HS-27A (cell line): ENCODE measurements at places on chromosomes 1 and 21.

GRCh38 chr1:234691567-234691966 lies 81.6 kb upstream of the IRF2BP2 start:
- DNase-seq = no peak

GRCh38 chr1:183484254-183484653 lies 12.0 kb downstream of the SMG7 start:
- DNase-seq = no peak

- DNase-seq = no peak
Measured at GRCh38 chr1:30735124-30735523, 11.7 kb upstream of the MATN1 start.

DNA sequence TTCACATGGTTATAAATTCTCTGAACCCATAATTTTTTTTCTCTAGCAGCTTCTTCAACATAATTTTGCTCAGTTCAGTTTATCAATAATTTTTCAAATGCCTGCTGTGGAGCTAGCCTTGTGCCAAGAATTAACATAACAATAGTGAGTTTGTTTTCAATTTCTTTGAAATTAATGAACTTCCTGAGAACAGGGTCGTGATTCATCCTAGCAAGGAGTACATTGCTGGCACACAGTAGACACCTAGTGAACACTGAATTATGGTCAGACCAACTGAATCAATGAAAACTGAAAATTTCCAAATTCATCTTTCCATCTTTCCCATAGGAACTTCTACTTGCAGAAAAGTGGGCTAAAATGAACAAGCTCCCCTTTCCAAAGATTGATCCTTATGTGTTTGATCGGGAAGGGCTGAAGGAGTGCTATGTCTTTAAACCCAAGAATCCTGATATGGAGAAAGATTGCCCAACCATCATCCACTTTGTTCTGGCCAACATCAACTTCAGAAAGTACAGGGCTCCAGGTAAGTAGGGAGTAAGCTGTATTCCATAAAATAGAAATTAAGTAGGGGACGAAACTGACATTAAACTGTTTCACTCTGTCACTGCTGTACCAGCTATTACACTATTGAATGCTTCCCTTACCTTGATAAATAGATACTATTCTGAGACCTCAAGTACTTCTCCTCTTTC lies 148.7 kb downstream of the PLA2G4A start:
- DNase-seq = no peak

DNA sequence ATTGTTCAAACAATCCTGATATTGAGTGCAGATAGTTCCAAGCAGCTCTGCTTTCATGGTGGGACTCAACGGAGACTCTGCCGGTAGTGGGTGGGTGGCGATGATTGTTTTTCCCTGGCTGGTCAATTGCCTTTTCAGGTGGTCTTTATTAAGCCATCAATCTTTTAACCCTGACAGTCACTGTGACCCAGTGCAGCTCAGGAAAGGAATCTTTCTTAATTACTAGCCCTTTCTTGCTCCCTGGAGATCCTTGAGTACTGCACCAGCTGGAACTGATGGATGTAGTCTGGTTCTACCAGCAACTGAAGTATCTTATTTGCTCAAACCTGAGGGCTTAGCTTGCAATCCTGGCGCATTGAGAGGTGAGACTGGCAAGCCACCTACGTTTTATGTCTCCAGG lies 196.4 kb downstream of the PLPP3 start:
- DNase-seq = no peak

- no peak for DNase-seq
Measured at GRCh38 chr1:39391691-39392679, 99.5 kb upstream of the BMP8A start.

DNA sequence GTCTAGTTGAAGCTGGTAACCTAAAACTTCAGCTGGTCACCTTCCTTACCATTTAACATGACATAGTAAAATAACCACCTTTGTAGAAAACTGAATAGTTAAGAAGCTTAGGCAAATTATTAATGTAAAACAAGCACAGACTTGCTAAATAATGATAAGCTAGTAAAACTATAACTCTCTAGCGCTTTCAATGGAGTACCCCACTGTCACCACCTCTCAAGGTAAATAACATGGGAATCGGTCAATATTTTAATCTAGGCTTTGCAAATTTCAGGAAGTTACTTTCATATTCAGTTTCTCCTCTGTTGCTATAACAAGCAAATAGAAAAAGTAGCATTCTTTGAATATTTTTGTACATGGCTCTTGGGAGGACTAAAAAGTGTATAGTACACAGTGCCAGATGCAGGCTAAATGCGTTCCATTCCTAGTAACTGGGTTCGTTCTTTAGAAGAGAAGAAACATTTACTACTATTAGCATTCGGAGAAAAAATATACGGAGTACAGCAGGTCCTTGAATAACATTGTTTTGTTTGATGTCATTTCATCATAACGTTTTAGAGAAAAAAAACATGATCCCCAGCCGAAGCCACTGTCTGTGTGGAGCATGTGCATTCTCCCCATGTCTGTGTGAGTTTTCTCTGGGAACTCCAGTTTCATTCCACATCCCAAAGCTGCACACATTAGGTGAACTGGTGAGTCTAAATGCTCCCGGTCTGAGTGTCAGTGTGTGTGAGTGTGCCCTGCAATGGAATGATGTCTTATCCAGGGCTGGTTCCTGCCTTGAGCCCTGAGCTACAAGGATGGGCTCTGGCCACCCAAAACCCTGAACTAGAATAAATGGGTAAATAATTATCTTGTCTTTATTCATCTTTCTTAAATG lies 52.5 kb downstream of the EPRS1 start:
- no peak for DNase-seq

- no peak for DNase-seq
Measured at GRCh38 chr21:15826147-15826780, 96.5 kb downstream of the USP25 start.

- peak; percentile 11 for DNase-seq
Measured at GRCh38 chr21:18041012-18041411, 203.6 kb upstream of the CHODL start.

DNA sequence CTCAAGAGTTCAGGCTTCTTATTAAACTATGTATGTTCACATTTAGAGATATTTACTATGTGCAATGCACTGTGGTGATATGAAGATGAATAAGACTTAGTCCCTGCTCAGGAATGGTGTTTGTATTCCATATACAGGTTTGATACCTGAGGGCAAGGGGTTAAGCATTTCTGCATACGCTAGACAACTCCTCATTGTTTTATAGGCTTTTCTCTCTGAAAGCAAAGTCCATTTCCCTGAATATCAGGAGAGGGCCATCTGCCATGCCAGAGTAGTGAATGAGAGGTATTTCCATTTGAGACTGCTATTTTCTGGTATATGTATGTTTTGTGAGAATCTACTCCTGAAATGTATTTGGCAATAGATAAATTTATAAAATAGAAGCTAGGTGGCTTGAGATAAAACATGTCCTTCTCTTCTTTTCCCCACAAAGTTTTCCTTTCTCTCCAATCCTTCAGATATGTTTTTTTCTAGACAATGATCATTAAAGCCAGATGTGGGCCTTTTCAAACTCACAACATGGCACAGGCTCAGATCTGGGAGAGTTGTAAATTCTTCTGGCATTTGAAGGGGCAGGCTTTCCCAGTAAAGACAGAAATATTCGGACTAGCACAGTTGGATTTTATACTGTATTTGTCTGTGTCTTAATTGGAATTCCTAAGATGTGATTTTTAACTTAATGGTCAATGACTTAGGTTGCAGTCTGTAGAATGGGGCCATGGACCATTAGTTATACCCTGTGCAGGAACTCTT lies 73.3 kb upstream of the WDR26 start:
- DNase-seq = no peak

GRCh38 chr1:155185783-155186066 lies 12.1 kb downstream of the TRIM46 start:
- DNase-seq = no peak

DNA sequence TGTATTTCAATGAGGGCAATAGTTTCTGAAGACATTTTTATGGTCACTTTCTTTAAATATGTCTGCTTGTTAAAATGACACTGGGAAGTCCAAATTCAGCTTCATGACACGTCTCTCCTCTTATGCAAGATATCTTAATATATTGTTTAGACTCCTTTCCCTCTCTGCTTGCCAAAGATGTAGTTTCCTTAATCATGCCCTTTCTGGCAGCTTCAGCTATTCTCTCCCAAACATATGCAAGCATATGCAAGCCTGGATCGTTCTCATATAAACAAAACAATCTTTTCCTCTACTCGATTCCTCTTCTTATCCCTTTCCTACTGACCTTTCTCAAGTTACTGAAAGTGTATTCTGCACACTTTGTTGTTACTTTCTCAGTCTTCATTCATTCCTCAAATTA lies 372.2 kb downstream of the PTBP2 start:
- DNase-seq = no peak

GRCh38 chr1:177206831-177207355 lies 36.1 kb downstream of the BRINP2 start:
- no peak for DNase-seq

- no peak for DNase-seq
Measured at GRCh38 chr1:18941221-18942141, 15.0 kb downstream of the IFFO2 start.

DNA sequence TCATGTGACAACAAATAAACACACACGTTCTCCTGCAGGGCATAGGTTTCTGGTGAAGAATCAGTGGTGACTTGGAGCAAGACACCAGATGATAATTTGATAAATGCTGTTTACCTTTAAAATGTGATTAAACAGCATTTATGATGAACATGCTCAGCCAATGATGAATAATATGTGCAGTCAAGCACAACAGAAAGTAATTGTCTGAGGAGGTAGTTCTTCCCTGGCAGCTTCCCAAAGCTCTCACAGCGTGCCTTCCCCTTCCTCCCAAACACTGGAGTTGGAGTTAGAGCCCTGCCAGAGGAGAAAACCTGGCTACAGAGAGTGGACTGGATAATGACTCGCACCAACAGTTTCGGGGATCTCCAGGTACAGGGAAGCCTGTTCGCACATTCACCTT lies 463.5 kb downstream of the SMYD3 start:
- no peak for DNase-seq

GRCh38 chr1:222927031-222927430 lies 112.2 kb downstream of the DISP1 start:
- DNase-seq = no peak

GRCh38 chr1:169914531-169914930 lies 20.8 kb upstream of the SCYL3 start:
- no peak for DNase-seq

DNA sequence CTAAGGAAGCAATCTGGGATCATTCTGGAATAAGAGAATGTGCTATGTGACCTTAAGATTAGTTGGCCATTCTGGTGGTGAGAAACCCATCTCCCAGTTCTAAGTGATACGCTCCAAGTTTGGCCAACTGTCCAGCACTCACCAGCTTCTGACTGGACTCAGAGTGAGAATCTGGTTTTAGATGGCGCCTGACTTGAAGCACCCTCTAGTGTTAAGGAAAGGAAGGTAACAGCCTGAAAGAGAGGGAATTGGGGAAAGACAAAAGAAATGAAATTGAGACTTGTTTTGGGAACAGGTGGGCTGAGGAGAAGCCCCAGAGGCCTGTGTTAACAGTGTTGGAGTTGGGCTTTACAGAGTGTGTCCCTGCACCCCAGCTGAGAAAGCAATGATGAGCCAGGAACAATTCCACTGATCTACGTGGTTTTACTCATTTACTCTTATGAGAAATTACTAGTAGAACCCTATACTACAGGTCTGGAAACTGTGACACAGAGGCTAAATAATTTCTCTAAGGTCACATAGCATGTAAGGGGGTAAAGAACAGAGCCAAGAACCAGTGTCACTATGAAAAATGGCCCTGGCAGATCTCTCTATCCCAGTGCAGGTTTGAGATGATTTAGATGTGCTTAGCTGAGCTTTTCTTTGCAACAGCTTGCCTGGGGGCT lies 9.3 kb upstream of the FCAMR start:
- no peak for DNase-seq

DNA sequence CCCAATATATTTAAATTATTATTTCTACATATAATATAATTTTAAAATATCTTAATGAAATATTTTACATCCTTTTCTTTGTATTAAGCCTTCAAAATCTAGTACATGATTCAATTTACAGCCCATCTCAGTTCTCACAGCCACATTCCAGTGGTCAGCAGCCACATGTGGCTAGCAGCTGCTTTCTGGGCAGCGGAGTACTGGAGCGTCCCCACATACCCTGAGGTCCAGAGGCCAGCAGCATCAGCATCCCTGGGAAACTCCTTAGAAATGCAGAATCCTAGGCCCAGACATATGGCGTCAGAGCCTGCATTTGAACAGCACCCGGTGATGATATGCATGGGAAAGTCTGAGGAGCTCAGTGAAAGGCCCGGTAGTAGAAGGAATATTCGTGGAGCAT lies 8.6 kb upstream of the LHX4 start:
- no peak for DNase-seq

DNA sequence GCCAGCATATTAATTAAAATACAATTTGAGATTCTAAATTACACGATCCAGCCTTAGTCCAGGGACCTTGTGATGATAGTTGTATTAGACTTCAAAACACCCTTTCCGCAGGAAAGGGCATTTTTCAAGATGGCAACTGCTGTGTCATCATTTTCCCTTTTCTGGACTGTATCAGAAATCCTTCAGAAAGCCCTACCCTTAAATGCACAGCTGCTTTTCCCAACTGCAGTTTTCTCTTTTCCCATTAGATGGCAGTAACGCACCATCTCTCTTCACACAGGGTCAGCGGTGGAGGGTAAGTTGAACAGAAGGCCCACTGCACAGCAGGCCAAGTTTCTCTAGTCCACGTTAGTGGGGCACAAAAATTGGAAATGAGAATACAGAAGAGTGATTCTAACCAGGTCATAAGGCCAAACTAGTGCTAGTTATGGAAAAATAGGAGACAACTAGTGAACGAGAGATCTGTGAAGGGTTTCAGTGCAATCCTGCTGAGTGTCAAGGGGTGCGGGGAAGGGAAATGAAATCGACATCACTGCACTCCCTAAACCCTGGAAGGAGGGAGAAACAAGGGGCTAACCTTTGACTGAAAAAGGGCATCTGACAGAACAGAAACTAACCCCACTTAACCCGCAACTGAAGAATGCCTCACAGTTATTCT lies 22.1 kb upstream of the TDRD10 start:
- DNase-seq = peak; percentile 67

GRCh38 chr1:230972855-230973271 lies 5.8 kb downstream of the TTC13 start:
- DNase-seq = no peak

DNA sequence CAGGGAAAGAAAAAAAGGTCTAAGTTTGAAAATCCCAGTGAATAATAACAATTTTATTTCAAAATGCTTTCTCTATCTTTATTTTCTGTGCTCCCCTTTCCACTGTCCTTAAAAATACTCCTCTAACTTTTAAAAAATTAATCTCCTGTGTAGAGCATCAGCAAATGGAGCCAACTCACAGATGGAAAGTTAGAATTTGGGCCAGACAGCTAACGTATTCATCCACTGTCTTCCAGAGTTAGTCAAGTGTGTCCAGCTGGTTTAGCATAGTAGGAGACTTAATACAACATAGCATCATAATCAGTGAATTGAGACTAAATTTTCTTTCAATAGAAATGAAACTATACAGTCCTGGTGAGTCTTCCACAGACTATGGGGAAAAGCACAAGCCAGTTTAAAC lies 419.0 kb upstream of the LRRC7 start:
- DNase-seq = no peak
